ENCODE measurements at places on chromosomes 3 and 15.
A peak's percentile ranks its signal among the peaks of the same experiment; 100 is the strongest.

GRCh38 chr3:11306817-11307589 lies 34.8 kb downstream of the ATG7 start:
- peak overlapping the region; percentile 42 for H3K27ac ChIP-seq
- H3K4me1 ChIP-seq = peaks cover 23% of the 10 kb centered on the region
- no peak overlapping the region for H3K4me3 ChIP-seq
- peak; percentile 16 for DNase-seq

GRCh38 chr3:157418104-157418503 lies 18.5 kb upstream of the PTX3 start:
- DNase-seq = no peak
- no peak overlapping the region for H3K27ac ChIP-seq
- no peaks in the 10 kb centered on the region for H3K4me1 ChIP-seq
- no peak overlapping the region for H3K4me3 ChIP-seq

GRCh38 chr3:55894605-55895004 lies 407.5 kb upstream of the WNT5A start:
- no peaks in the 10 kb centered on the region for H3K4me1 ChIP-seq
- peaks cover 5% of the 10 kb centered on the region for H3K27me3 ChIP-seq
- DNase-seq = no peak
- no peaks in the 10 kb centered on the region for H3K36me3 ChIP-seq
- H3K27ac ChIP-seq = no peak overlapping the region
- H3K4me3 ChIP-seq = no peak overlapping the region

DNA sequence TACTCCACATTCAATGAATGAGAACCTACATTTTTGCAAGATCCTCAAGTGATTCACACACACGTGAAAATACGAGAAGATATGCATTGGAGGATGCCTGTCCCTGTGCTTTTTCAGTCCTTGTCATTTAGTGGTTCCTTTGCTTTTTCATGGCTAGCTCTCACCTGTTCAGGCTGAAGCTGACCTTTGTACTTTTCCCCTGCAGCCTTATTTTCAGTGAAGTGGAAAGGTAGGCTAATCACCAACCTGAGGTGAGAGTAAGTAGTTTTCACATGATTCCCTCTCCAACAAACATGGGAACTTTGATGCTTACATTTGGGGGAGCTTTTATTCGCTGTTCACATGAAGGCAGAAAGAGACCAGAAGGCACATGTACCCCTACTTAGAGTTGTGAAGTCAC lies 8.3 kb downstream of the ITPR1 start:
- H3K36me3 ChIP-seq = peaks cover 25% of the 10 kb centered on the region
- no peak for DNase-seq

DNA sequence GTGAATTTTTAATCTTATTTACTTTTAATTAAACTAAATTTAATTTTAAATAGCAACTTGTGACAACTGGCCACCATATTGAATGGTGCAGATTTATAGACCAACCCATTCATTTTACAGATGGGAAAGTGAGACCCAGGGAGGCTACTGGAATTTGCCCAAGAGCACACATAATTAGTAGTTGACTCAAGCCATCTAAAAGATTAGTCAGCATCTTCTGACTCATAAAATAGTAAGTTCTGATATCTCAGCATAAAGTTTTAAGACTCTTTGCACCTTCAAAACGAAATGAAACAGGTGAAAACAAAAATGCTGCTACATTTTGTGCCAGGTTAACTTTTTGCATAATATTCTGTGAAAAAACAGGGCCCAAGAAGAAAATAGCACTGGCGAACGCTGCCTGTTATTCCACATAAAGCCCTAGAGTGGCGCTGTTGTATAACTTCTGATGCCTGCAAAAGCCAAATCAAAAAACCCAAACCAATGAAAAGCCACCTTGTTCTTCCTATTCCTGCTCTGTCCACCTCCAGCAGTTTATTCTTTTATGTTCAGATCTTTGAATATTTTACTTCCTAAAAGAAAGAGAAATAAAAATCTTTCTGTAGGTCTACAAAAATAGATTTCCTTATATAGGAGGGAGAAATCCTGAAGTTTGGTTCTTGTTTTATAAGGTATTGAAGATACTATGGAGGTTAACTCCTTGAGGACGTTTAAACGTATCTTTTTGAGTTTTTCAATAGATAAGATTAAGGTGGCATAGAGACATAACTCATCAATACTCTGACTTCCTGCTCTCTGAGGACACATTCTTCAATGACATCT lies 62.8 kb downstream of the OTOL1 start:
- H3K27me3 ChIP-seq = peaks cover 18% of the 10 kb centered on the region
- no peak overlapping the region for H3K4me3 ChIP-seq
- no peak for DNase-seq
- H3K36me3 ChIP-seq = no peaks in the 10 kb centered on the region

All from activated naive CD8-positive, alpha-beta T cell treated with anti-CD3 and anti-CD28 coated beads for 36 hours (primary cell).